ENCODE measurements at places on chromosomes 3 and 15.

DNA sequence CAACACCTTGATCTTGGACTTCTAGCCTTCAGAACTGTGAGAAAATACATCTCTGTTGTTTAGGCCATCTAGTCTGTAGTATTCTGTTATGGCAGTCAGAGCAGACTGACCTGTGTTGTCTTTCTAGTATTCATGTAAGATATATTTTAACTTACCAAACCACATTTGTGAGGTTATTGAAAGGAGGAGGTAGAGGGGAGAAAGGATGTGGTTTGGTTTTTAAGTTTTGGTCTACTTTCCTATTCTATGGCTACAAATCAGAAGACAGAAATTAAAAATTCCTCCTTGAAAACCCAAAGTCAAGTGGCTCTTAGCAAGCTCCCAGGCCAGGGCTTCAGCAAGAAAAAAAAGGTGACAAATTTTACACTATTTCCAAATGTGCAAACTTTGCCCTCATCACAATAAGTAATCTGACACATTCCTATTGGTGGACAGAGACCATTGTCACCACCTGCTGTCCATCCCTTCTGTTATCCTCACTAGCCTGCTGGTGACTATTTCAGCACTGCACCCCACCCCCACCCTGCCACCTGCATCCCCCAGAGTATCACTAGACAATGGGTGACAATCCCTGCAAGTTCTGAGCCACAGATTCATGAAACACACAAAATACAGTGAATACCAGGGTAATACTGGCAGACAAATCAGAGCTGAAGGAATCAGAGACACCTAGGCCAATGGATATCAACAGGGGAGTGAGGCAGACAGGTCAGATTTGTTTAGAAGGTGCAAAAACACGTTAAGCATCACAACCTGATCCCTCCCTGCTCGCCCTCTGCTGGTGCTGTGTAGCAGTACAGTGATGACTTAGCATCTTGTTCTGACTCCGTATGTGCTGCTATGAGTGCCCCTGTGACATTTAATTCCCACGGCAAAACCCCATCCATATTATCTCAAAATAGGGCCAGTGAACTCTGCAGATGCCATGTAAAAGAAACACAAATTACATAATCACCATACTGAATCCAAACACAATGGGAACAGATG lies 79.0 kb upstream of the DCLK3 start:
- no peak for DNase-seq

DNA sequence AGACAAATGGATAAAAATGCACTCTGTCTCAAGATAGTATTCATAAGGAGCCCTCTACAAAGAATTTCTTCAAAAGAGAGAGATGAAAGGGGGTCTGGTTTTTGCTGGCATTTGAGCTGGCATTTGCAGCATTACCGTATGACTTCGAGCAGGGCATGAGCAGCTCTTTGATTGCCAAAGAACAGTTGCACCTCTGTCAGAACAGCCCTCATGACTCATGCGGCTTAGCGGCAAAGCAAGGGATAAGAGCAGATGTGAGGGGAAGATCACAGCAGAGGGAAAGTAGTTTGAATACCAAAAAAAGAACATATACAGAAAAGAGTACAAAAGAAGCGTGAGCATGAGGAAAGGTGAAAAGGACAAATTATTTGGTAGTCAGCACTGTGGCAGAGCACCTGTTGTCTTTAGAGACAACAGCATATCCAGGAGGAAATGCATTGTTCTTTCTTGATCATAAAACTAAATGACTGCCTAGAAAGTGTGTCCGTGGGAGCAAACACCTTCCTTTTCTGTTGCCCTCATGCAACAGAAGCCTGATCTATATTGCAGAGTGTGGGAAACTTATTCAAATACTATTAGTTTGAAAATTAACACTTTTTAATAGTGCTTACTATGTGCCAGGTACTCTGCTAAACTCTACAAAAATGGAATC lies 80.5 kb upstream of the SLC24A5 start:
- peak; percentile 28 for DNase-seq

DNA sequence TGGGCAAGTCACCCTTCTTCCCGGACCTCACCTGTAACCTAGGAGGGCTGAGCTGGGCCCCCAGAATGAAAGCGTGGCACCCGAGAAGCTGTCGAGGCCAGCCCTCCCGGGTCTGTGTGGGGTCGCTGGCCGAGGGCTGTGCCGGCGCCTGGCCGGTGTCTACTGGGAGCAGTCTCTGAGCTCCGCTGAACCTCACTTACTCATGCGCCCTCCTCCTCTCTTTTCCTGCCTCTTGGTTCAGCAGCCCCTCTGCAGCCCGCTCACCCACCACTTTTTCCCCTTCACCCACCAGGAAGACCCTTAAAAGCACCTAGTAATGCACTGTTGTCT lies 419 bp downstream of the HYKK start:
- DNase-seq = no peak

GRCh38 chr3:99864289-99864688 lies 46.6 kb downstream of the CMSS1 start:
- no peak for DNase-seq

GRCh38 chr3:69371816-69372215 lies 14.1 kb downstream of the FRMD4B start:
- no peak for DNase-seq

DNA sequence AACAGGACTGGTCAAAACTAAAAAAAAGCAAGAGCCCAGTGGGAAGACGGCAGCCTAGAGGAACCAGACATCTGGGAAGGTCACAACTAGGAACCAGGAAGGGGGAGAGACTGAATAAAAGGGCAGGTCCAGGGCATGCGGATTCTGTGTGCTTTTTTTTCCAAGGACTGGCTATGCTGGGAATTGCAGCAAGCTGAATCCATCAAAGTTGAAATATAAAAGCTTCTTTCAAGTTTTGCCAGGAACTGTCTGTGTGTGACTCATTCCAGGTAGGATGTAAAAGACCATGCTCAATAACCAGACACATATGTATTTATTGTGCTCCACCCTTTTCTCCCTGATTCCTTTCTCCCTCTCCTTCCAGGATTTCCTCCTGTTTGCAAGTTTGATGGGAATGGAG lies 47.9 kb upstream of the CCDC80 start:
- no peak for DNase-seq

- no peak for DNase-seq
These were observed 72.5 kb downstream of the IGF1R start for GRCh38 chr15:98720577-98721565.

DNA sequence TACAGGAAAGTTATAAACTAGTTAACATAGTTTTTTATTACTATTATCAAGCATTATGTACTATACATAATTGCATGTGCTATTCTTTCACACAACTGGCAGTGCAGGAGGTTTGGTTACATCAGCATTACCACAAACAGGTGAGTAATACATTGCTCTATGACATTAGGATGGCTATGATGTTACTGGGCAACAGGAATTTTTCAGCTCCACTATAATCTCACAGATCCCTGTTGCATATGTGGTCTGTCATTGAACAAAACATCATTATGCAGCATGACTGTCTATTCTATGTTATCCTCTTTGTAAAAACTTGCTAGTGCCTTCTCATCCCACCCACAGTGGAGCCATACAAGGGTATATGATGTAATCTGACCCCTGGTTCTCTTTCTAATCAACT lies 36.5 kb upstream of the PDZRN3 start:
- DNase-seq = no peak

GRCh38 chr3:46545818-46546630 lies 20.1 kb downstream of the LRRC2 start:
- no peak for DNase-seq

GRCh38 chr3:55190331-55190730 lies 262.5 kb upstream of the LRTM1 start:
- no peak for DNase-seq

DNA sequence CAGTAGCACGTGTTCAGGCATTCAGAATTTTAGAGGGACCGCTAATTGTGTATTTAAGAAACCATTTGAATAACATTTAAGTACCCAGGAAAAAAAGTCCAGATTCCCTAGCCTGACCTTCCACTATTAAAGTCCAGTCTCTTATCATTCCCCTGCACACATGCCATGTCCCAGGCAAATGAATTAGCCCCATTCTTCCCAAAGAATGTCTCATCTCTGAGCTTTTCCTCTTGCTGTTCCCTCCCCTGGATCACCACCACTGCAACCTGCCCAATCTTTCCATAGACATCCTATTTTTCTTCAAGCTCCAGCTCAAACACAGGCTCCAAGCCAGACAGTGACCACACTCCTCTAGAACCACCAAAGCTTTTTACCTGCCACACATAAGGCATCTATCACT lies 25.9 kb downstream of the PLD1 start:
- no peak for DNase-seq

- DNase-seq = no peak
These were observed 1.3 kb downstream of the TCF12 start for GRCh38 chr15:56919609-56920366.

DNA sequence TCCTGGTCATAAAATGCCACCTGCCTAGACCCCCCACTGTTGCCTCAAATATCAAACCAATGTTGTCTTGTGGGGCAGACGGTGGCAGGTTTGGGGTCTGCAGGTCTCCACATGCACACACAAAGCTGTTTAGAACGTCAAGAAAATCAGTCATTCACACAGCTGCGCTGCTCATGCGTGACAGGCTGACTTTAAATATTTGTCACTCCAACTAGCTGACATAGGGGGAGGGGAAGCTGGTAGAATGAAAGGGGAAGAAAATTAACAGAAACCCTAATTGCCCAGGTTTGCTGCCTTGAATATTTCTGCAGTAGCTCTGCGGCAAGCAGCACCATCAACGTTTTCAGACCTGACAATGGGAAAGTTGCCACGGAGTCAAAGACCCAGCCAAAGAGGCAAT lies 201.8 kb downstream of the ABHD5 start:
- no peak for DNase-seq

DNA sequence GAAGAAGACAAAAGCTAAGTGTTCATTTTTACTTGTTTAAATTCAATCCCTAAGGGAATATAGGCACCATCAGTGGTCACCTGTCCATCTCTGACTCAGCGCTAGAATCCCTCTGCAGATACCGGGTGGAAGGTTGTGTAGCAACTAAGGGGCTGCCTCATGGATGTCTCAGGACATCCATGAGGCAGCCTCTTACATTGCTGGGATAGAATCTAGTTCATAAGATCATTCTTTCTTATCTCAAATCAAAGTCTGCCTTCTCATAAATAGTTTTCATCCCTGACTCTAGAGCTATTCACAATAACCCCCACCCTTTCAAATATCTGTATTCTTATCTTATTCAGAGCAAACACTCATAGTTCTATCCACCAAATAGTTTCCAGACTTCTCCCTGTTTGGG lies 38.1 kb downstream of the HSPBAP1 start:
- DNase-seq = no peak

DNA sequence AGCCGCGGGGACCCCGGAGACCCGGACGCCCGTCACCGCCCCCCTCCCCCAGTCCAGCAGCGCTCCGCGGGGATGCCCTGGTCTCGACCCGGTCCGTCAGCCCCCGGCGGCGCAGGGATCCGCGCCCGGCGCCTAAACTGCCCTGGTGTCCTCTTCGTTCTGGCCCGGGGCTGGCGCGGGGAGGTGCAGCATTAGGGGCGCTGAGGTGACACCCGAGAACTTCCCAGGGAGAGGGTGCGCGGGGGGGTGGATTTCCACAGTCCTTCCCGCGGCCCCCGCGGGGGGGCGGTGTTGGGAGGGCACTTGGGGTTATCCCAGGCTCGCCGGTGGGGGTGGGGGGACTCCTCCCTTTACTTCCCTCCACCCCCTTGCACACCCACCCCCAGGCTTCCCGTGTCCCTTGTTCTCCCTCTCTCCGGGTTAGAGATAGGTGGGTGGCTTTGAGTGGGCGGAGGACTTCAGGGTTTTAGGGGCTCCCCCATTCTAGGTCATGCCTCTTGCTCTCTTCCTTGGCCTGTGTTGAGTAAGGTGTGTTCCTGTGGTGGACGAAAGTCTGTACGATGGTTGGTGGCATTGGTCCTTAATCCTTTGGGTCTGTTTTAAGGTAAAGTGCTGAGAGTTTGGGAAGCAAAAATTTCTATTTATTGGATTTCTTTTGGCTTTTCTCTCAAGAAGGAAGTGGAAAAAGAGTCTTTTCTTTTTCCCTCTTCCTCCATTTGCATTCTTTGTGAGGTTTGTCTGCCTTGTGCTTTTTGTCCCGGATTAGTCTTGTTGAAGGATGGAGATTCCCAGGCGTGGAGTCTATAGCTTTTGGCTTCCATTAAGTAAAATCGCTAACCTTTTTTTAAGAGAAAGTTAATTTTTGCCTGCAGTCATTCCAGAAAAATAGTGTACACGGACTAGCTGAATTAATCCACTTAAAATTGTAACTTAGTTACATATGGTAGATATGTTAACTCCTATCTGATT lies 811 bp downstream of the SKIL start:
- peak; percentile 62 for DNase-seq

DNA sequence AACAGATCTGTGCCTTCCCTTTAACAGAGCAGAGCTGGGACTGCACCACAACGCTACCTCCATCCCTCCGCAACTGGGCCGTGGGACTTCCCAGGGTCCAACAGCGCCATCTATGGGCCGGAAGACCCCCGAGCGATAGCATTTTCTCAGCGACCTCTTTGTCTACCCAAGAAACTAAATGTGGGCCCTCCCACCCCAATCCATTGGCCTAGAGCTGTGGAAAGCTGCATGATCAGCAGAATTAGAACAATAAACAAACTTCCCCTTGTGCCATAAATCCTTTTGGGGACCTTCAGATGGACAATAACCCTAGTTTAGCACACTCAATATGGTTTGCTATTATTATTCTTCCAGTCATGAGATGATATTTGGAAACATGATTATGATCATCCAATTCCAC lies 74.8 kb upstream of the NTRK3 start:
- DNase-seq = peak; percentile 1

GRCh38 chr3:14113965-14114635 lies 10.6 kb downstream of the CHCHD4 start:
- DNase-seq = no peak

All from pons (tissue), 1 donor.